Left ventricle myocardium superior (tissue), 1 donor: ENCODE measurements at places on chromosomes 5 and 9. TPM values are rescaled to one million over a fixed set of nuclear protein-coding genes. Genes with fewer than 3 reads are reported as not detected.

DNA sequence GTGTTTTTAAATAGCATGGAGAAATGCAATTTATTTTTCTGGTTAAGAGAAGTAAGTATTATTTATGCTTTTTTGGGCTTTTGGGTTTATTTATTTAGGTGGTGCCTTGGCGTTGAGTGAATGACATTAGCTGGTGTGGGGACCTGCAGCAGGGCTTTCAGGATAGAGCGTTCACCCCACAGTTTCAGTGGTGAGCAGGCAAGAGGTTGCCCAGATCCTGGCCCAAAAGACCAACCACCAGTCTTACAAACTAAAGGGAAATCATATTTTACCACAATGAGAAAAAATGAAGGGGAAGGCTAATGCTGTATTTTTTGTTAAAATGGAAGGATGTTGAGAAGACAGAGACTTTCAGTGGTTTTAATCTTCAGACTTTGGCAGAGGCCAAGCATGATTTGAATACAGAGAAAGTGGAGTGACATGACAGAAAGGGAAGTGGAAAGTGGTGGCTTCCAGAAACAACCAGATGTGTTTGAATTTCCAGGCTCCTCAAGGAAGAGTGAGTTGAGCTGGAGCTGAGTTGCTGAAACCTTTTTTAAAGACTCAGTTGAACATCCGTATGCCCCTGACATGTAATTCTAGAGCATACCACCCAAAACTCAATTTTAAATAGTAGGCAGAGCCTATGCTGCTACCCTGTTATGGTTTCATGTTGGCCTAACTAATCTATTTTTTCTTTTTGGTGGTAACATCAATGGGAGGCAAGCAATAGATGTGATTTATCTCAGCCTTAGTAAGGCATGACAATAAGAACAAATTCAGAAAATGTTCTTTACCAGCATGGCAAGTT is 94.8 kb downstream of the AOPEP start:
- no peak for DNase-seq

DNA sequence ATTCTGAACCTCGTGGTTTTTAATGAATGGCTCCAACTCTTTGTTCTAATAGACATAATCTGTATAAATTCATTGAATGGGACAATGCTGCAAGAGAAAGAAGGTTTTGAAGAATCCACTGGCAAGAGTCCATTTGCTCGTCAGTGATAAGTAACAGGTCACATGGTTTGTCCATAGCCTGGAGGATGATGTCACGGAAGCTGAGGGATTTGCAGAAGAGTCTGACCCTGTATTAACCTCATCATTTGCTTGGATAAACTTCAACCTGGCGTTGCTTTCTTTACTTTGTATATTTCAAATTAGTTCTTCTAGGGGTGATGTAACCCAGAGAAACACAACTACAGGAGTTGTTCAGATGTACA is 197.4 kb downstream of the GAS1 start:
- DNase-seq, result no peak

- no peak for DNase-seq
Measured at GRCh38 chr9:133892193-133892920, 99.8 kb downstream of the VAV2 start.

- no peak for DNase-seq
Measured at GRCh38 chr5:125316915-125317535, 570.6 kb upstream of the ZNF608 start.

DNA sequence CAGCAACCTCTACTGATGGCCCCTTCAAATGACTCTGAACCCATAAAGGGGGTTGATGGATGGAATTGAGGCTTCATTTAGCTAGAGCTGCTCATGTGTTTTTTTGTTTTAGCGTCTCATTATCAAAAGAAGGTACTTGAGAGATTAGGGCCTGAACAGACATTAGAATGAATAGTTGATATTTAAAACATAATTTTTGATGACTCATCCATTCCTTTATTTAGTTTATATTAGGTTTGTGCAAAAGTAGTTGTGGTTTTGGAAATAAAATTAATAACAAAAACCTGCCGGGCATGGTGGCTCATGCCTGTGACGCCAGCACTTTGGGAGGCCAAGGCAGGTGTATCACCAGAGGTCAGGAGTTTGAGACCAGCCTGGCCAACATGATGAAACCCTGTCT is 485.9 kb downstream of the PSAT1 start:
- no peak for DNase-seq

- no peak for DNase-seq
Measured at GRCh38 chr9:27272103-27272502, 24.8 kb downstream of the EQTN start.

DNA sequence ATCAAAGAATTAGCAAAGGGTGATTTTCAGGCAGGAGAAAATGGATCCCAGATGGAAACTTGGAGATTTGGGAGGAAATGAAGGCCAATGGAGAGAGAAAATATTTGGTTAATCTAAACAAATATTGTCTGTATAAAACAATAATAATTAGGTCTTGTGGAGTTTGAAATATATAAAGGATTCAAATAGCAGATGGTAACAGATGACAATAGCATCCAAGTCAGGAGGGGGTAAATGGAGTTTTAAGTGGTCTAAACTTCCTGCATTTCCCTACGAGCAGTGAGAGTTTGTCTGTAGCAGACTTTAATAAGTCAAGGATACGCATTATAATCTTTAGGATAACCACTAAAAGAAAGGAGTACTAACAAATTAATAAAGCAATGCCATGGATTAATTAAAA is 49.0 kb upstream of the GGTA1 start:
- DNase-seq, result no peak

PCDHA13 gene
- 0.10 TPM for total RNA-seq

DNA sequence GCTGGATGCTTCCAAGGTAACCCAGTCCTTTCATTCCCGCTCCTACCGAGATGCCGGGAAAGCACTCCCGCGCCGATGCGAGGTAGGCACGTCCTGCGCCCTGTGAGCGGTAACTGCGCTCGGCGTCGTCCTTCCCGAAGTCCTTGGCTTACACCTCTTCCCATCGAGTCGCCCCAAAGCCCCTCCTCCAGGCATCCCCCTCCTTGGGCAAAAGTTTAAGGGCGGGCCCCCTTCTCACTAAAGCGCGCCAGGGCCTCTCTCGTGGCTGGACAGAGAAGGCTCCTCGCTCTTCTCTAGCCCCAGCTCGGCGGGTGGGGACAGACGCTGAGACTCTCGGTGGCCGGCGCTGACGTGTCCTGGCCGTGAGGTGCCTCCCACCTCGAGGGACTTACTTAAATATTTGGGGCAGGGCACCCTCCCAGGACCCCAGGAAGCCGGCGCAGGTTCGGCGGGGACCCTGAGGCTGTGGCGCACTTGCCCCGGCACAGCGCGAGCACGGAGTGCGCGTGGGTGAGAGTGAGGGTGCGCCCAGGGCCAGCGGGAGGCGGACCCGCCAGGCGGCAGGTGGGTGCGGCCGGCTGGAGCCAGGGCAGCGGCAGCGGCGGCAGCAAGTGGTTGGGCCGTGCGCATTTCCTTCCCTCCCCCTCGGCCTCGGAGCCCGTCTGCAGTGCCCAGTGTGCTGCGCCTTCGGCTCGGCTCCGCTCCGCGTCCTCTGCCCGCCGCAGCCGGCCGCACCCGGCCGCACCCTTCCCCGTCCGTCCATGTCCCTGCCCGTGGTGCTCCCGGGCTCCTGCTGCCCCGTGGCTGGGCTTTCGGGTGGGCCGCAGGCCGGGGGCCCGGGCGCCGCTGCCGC is at the start of gene ENTREP1:
ENTREP1 (plus strand) TSS at position 667 of the 853 bp plus-strand sequence; CDS start at position 762, 95 bp downstream.
- peak; percentile 85 for DNase-seq

ENTPD8 gene
- not detected for total RNA-seq

DNA sequence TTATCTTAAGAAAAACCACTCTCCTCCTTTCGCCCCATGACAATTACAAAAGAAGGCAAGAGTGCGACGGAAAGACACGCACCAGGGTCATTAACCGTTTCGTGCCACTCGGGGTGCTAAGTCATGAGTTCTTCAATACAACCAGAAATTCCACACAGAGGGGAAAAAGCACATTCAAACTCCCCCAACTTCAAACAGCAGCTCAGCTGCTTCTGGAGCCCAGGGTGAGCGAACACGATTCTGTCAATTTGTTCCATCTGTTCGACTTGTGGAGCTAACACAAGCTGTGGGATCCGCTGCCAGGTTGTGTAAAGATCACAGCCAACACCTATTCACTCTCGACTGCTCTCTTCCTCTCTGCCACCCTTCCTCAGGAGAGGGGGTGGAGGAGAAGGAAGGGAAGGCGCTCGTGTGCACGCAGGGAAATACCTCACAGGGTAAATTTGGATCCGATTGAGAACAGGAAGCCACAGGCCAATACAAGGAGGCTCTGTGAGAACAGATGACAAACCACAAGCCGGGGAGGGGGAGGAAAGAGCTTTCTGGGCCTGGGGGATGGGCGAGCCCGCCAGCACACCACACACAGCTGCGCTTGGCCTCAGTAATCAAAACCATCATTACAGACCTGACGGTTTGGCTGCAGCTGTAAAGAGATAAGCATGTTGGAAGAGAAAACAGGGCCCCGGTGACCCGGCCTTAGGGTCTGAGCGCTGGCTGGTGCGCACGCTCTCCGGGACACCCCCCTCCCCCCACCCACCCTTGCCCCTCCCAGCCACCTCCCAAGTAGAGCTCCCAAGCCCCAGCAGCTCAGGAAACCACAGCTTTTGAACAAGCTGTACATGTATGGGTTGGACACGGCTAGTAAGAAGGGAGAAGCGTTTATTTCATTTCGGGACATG is 54.3 kb downstream of the PTCH1 start:
- DNase-seq, result peak; percentile 68

ACTBL2 gene
- total RNA-seq, result not detected

DNA sequence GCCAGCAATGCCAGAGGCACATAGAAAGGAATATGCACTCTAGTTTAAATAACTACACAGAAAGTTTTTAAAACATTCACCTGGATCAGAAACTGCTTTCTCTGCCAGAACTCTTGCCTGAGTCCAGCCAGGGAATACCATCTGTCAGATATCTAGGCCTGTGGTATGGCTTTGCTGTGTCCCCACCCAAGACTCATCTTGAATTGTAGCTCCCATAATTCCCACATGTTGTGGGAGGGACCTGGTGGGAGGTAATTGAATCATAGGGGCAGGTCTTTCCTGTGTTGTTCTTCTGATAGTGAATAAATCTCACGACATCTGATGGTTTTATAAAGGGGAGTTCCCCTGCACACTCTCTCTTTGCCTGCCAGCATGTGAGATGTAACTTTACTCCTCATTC is 41.5 kb upstream of the KCNV2 start:
- DNase-seq, result no peak

LRRTM2 gene
- total RNA-seq, result 0.12 TPM

IL9 gene
- not detected for total RNA-seq

GRCh38 chr9:107712390-107712789 is 222.8 kb upstream of the KLF4 start:
- no peak for DNase-seq

ADRB2 gene
- total RNA-seq, result 5.4 TPM

RNF183 gene
- not detected for total RNA-seq

GRCh38 chr9:134224127-134224526 is 59.8 kb upstream of the RNU6ATAC start:
- no peak for DNase-seq

GRCh38 chr9:134887686-134888602 is 7.3 kb downstream of the FCN2 start:
- DNase-seq, result no peak

DNA sequence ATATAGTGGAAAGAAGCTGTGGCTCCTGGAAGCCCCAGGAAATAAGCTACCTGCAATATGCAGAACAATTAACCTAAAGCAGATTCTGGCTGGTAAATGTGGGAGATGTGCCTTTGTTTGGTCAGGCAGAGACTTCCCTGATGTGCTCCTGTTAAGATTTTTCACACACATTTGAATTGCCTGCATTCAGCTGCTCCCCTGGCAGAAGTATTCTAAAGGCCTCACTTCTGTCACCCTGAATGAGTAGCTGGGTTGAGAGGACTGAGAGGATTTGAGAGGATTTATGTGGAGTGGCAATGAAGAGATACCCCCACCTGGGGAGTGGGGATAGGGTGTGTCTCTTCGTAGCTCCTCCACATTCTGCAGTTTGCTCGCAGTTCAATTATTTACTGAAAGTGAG is 130.5 kb downstream of the ST8SIA4 start:
- DNase-seq, result no peak

DMRTA1 gene
- total RNA-seq, result 0.77 TPM

MAP1B gene
- total RNA-seq, result 67.1 TPM

CACFD1 gene
- total RNA-seq, result 11.8 TPM

PTGDS gene
- total RNA-seq, result 5,424 TPM

IFNK gene
- total RNA-seq, result not detected

GRCh38 chr5:58849921-58850667 is 267.2 kb downstream of the RAB3C start:
- no peak for DNase-seq
